ENCODE measurements at places on chromosomes 7 and 10.

DNA sequence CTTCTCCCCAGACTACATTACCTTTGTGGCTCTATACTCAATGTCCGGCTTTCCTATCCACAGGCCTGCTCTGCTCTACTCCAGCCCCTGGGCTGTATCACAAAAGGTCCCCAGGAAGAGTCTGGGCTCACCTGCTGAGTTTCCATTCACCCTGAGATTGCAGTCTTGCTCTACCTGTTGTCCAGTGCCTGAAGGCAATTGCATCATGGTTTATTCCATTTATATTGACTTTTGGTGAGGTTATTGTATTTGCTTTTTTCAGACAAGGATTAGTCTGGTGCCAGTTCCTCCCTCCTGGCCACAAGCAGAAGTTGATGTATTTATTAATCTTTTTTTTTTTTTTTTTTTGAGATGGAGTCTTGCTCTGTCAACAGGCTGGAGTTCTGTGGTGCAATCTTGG is 273.1 kb downstream of the XPNPEP1 start:
- H3K4me1 ChIP-seq: no peaks in the 10 kb centered on the region
- H3K27me3 ChIP-seq: 0 out of 2 replicates have a peak, but pooled peaks cover 2% of the 10 kb centered on the region
- no peak for DNase-seq
- no peak overlapping the region for H3K4me3 ChIP-seq

GRCh38 chr7:123823898-123824753 is 20.8 kb upstream of the HYAL4 start:
- no peak for DNase-seq
- no peaks in the 10 kb centered on the region for H3K27me3 ChIP-seq
- no peaks in the 10 kb centered on the region for H3K4me1 ChIP-seq
- H3K27ac ChIP-seq: no peak overlapping the region
- H3K4me3 ChIP-seq: no peak overlapping the region

GRCh38 chr10:97090035-97090434 is 95.7 kb downstream of the SLIT1 start:
- H3K27me3 ChIP-seq: peaks cover 64% of the 10 kb centered on the region
- no peak for DNase-seq
- peaks cover 6% of the 10 kb centered on the region for H3K4me1 ChIP-seq
- no peak overlapping the region for H3K4me3 ChIP-seq

DNA sequence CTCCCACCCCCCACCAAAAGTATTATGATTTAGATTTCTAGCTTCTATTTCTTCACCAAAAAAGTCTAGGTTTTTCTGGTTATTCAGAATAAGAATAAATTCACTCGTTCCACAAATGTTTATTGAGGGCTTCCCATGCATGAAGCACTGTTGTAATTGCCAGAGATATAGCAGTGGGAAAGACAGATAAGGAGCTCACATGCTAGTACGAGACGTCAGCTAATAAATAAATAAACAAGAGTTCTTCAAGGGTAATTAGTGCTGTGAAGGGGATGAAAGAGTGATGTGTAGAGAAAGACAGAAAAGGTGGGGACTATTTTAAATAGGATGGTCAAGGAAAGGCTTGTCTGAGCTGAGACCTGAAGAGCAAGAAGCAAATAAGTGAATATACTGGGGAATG is 38.1 kb upstream of the SEPTIN7 start:
- H3K4me1 ChIP-seq: no peaks in the 10 kb centered on the region
- H3K4me3 ChIP-seq: no peak overlapping the region
- DNase-seq: no peak
- no peaks in the 10 kb centered on the region for H3K27me3 ChIP-seq
- H3K27ac ChIP-seq: no peak overlapping the region

GRCh38 chr7:154770361-154770760 is 232.6 kb downstream of the PAXIP1 start:
- no peaks in the 10 kb centered on the region for H3K27me3 ChIP-seq
- no peak for DNase-seq
- H3K4me1 ChIP-seq: no peaks in the 10 kb centered on the region
- H3K4me3 ChIP-seq: no peak overlapping the region
- H3K36me3 ChIP-seq: no peaks in the 10 kb centered on the region

- no peaks in the 10 kb centered on the region for H3K4me1 ChIP-seq
- no peaks in the 10 kb centered on the region for H3K27me3 ChIP-seq
- no peak overlapping the region for H3K27ac ChIP-seq
- no peak for DNase-seq
Observed at GRCh38 chr7:115274-115911, 77.0 kb upstream of the FAM20C start.

- H3K27me3 ChIP-seq: no peaks in the 10 kb centered on the region
- H3K4me1 ChIP-seq: no peaks in the 10 kb centered on the region
- no peak overlapping the region for H3K4me3 ChIP-seq
- no peaks in the 10 kb centered on the region for H3K36me3 ChIP-seq
Observed at GRCh38 chr7:117630501-117630900, 150.7 kb downstream of the CFTR start.

- H3K27me3 ChIP-seq: no peaks in the 10 kb centered on the region
- no peaks in the 10 kb centered on the region for H3K36me3 ChIP-seq
- no peak overlapping the region for H3K4me3 ChIP-seq
- no peak for DNase-seq
Observed at GRCh38 chr10:62996925-62997324, 136.2 kb upstream of the NRBF2 start.

GRCh38 chr7:121275204-121275603 is 53.6 kb upstream of the WNT16 start:
- H3K27me3 ChIP-seq: no peaks in the 10 kb centered on the region
- DNase-seq: no peak
- H3K4me1 ChIP-seq: peaks cover 49% of the 10 kb centered on the region
- peak overlapping the region; percentile 23 for H3K27ac ChIP-seq

GRCh38 chr10:29387269-29387668 is 98.4 kb downstream of the LYZL1 start:
- H3K27ac ChIP-seq: no peak overlapping the region
- no peak overlapping the region for H3K4me3 ChIP-seq
- no peaks in the 10 kb centered on the region for H3K36me3 ChIP-seq
- H3K4me1 ChIP-seq: no peaks in the 10 kb centered on the region
- no peak for DNase-seq

- no peaks in the 10 kb centered on the region for H3K36me3 ChIP-seq
- no peak overlapping the region for H3K27ac ChIP-seq
- DNase-seq: no peak
- no peak overlapping the region for H3K4me3 ChIP-seq
- H3K4me1 ChIP-seq: no peaks in the 10 kb centered on the region
- H3K27me3 ChIP-seq: no peaks in the 10 kb centered on the region
Observed at GRCh38 chr7:11266101-11266500, 292.4 kb downstream of the PHF14 start.

DNA sequence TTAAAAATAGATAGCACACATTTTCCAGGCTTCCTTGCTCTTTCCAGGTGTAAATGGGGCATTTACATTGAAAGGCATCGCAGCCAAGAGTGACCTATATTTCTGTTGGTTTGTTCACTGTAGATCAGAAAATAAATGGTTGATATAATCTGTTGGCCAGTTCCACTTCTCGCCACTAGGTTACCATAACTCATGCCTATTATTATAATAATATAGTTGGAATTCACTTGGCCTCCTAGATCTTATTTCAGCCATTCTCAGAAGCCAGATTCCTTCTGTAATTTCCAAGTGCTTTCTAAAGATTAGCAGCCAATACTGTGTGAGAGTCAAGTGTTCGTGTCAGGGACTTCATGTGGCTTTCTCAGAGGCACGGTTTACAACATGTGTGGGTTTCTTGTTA is 179.5 kb downstream of the DNAH11 start:
- H3K4me1 ChIP-seq: no peaks in the 10 kb centered on the region
- no peaks in the 10 kb centered on the region for H3K27me3 ChIP-seq
- no peak overlapping the region for H3K27ac ChIP-seq
- no peak for DNase-seq
- H3K4me3 ChIP-seq: no peak overlapping the region
- H3K36me3 ChIP-seq: no peaks in the 10 kb centered on the region

DNA sequence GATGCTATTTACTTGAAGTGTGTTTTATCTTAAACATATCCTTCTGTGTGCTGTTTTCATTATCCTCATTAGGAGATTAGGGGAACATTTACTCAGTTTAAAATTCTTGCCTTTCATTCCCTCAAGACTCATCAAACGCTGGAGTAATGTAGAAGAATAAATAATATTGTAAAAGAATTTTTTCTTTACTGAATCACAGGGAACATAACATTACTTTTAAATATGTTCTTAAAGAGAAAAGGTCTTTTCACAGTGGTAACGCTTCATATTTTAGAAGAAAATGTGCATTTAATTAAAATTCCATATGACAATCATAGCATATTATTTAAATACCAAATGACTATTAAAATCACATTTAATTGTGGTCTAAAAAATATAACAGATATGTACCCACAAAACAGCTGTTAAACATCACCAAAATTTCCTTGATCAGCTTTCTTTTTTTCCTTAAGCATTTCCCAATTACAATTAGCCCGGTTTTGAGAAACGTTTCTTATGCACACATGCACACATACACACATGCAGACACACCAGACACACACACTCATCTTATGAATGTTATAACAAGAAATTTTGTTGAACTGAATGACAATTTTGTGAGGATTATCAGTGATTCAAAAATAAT is 102.0 kb upstream of the GLI3 start:
- no peaks in the 10 kb centered on the region for H3K27me3 ChIP-seq
- no peak for DNase-seq
- H3K4me1 ChIP-seq: no peaks in the 10 kb centered on the region
- H3K4me3 ChIP-seq: no peak overlapping the region

DNA sequence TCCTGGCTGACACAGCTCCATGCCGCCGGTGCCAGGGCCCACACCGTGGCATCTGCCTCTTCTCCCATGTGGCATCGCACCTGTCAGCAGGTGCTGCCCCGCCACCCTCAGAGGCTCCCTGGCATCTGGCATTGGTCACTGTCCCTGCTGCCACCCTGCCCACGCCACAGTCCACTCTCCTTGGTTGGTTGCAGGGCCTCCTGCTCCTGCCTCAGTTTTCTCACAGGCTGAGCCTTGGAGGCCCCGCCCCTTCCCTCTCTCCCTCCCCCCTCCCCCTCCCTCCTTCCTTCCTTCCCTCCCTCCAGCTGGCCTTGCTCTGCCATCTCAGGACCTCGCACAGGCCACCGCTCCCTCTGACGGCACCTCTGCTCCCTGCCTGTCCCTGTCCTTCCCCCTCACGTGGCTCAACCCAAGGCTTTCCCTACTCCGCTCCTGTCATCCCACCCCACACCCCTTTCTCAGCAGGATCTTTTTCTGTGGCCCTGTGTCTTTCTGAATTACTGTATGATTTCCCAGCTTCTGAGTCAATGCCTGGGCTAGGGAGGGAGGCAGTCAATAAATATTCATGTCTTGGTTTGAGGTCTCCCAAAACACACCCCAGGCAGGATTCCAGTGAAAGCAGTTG is 87.4 kb downstream of the INPP5A start:
- H3K4me1 ChIP-seq: no peaks in the 10 kb centered on the region
- H3K4me3 ChIP-seq: no peak overlapping the region
- no peaks in the 10 kb centered on the region for H3K27me3 ChIP-seq
- no peak for DNase-seq

DNA sequence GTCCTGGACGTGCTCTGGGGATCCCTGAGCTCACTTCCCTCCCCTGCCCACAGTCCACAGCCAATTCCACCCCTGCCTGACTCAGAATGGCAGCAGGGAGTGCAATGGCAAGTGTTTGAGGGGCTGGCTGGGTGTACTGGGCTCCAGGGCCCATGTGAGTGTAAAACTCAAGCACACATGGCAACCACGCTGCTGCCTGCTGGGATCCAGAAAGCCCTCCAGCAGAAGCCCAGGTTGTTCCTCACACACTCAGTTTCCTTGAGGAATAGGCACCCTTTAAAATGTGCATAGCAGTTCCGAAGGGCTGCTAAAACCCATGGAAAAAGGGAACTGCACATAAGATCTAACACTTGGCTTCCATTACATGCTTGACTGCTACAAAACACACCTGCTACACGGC is 11.3 kb upstream of the ATP6V0A4 start:
- no peaks in the 10 kb centered on the region for H3K27me3 ChIP-seq
- DNase-seq: no peak
- no peak overlapping the region for H3K4me3 ChIP-seq
- H3K36me3 ChIP-seq: no peaks in the 10 kb centered on the region
- no peaks in the 10 kb centered on the region for H3K4me1 ChIP-seq

GRCh38 chr10:50431791-50432190 is 180.5 kb upstream of the ASAH2 start:
- no peaks in the 10 kb centered on the region for H3K4me1 ChIP-seq
- H3K4me3 ChIP-seq: no peak overlapping the region
- H3K27ac ChIP-seq: no peak overlapping the region
- no peaks in the 10 kb centered on the region for H3K27me3 ChIP-seq

GRCh38 chr10:78456649-78457400 is 423.2 kb downstream of the RPS24 start:
- no peak overlapping the region for H3K4me3 ChIP-seq
- peaks cover 14% of the 10 kb centered on the region for H3K27me3 ChIP-seq
- DNase-seq: no peak
- H3K27ac ChIP-seq: no peak overlapping the region
- no peaks in the 10 kb centered on the region for H3K4me1 ChIP-seq
- H3K36me3 ChIP-seq: no peaks in the 10 kb centered on the region

DNA sequence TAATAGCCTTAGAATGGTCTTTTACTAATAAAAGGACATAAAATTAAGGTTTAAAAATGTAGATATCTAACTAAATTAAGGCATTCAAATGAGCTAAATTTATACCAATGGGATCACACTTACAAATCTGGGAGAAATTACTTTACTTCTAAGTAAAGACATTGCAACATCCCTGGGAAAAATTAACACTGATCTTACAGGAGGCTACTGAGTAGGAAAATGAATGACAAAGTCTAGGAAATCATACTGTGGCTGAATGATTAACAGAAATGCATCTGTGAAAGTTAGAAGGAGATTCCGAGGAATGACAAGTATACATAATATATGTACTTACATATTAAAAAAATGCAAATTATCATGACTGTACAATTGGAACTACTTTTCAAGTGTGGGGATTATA is 38.3 kb downstream of the CACNA2D1 start:
- H3K36me3 ChIP-seq: no peaks in the 10 kb centered on the region
- H3K4me1 ChIP-seq: no peaks in the 10 kb centered on the region
- H3K27ac ChIP-seq: no peak overlapping the region
- H3K4me3 ChIP-seq: no peak overlapping the region
- DNase-seq: no peak

DNA sequence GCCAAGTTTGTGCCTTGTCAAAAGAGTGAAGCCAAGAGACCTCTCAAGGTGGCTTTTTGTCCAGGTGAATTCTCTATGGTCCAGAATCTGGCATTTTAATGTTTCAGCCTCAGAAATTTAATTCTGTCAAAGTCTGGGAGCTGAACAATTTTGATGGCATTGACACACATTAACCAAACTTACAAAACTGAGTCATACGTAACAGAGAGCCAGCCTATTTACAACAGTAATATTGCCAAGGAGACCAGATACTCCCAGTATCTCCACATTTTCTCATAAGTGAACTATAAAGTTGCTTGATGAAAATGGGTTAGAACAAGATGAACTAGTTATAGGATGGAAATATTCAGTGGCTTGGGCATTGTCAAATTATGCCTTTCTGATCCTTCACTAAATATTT is 43.8 kb downstream of the PDE6C start:
- no peaks in the 10 kb centered on the region for H3K36me3 ChIP-seq
- H3K4me1 ChIP-seq: peaks cover 6% of the 10 kb centered on the region
- no peaks in the 10 kb centered on the region for H3K27me3 ChIP-seq

DNA sequence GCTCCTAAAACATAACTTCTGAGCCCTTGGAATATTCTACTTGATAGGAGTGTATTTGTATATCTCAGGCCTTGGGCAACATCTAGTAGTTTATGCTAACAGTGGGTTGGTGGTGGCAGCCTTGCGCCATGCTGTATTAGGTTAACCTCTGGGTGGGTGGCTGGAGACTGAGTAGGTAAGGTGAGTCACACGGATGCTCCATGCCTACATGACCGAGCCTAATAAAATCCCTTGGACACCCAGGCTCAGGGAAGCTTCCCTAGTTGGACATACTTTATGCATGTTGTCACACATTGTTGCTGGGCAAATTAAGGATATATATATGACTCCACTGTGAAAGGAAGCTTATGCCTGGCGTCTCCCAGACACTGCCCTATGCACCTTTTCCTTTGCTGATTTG is 6.0 kb upstream of the DAGLB start:
- H3K27ac ChIP-seq: no peak overlapping the region
- H3K36me3 ChIP-seq: no peaks in the 10 kb centered on the region
- no peaks in the 10 kb centered on the region for H3K27me3 ChIP-seq

All from HCT116 (cell line).